WERI-Rb-1 (cell line): ENCODE measurements at places on chromosomes 16 and 17.

DNA sequence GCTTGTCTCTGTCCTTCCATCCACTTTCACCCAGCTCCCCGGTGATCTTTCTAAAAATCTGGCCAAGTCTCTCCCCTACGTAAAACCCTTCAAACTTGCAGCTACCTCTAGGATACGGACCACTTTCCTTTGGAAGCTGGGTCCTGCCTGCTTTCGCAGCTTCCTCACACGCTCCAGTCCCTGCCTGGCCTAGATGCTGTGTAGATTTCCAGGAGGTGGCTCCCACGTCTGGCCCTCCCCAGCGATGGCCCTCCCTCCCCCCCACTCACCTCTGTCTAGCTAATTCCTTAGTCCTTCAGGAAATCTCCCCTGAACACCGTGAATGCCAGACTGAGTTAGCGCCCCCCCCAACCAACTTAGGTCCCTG, 579 bp upstream of the LRRC59 start:
- DNase-seq, result peak; percentile 38

GRCh38 chr17:40568074-40568836, 3.0 kb upstream of the CCR7 start:
- no peak for DNase-seq

DNA sequence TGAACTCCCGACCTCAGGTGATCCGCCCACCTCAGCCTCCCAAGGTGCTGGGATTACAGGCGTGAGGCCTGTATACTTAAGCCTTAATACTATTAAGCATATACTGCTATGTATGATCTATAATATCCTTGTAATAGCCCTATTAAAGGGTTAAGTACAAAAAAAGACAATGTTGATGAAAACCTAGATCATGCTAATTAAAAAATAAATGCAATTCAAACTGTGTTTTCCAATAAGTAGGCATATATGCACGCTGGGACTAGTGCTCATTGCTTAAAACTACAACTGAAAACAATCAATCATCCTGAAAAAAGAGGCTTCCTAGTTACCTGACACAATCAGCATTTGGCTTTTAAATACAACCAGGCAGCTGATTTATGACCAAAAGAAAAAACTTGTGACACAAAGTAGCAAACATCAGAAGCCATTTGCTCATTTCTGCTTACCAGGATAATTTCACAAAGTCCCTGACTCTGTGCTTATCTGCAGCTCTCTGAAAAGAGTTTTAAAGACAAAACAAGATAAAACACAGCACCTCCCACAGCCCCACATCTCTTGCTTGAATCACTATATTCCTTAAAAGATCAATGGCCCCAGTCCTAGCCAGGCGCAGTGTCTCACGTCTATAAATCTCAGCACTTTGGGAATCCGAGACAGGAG, 11.1 kb downstream of the ZNF385C start:
- DNase-seq, result peak; percentile 45

GRCh38 chr16:88842308-88842756, 14.4 kb downstream of the GALNS start:
- DNase-seq, result no peak

DNA sequence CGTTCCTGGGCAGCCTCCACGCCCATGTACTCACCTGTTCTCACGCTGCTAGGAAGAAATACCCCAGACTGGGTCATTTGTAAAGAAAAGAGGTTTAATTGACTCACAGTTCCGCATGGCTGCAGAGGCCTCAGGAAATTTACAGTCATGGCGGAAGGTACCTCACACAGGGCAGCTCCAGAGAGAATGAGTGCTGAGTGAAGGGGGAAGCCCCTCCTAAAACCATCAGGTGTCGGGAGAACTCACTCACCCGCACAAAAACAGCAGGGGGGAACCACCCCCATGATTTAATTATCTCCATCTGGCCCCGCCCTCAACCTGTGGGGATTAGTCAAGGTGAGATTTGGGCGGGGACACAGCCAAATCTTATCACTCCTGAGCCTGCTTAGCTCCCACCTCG, 18.2 kb downstream of the RAB40C start:
- DNase-seq, result no peak

DNA sequence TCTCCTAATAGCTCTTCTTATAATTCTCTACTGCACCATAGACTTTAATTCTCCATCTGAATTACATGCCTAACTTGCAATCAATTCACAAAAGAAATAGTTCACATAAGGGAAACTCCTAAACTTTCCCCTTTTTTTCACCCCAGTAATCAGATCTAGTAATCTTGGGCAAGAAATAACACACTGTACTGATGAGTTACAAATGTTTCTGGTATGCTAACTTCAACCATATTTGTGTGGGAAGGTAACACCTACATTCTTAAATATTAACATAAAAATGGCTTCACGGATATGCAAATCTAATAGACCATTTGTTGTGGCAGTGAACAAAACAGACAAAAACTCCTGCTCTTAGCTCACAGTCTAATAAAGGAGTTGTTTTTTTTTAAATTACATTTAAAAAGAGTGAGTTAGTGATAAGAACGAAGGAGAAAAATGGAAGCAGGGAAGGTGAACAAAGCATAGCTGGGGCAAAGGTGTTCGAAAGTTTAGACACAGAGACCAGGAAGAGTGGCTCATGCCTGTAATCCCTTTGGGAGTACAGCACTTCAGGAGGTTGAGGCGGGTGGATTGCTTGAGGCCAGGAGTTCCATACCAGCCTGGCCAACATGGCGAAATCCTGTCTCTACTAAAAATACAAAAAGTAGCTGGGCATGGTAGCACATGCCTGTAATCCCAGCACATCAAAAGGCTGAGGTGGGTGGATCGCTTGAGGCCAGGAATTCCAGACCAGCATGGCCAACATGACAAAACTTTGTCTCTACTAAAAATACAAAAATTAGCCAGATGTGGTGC, 34.8 kb downstream of the CMTM3 start:
- no peak for DNase-seq

DNA sequence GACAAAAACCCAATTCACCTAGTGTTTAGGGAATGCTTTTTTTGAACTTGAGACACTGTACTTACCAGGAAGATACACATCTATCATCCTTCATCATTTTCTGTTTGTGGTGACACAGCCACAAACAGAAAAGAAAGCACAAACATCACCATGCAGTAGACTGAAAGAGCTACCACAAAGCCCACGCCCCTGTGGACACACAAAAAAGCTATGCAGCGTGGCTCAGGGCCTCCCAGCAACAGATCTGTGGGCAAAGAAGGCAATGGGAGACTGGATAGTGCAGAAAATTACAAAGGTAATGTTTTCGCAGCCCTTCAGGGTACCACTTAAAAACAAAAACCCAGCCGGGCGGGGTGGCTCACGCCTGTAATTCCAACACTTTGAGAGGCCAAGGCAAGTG, 9.6 kb downstream of the COTL1 start:
- DNase-seq, result no peak

DNA sequence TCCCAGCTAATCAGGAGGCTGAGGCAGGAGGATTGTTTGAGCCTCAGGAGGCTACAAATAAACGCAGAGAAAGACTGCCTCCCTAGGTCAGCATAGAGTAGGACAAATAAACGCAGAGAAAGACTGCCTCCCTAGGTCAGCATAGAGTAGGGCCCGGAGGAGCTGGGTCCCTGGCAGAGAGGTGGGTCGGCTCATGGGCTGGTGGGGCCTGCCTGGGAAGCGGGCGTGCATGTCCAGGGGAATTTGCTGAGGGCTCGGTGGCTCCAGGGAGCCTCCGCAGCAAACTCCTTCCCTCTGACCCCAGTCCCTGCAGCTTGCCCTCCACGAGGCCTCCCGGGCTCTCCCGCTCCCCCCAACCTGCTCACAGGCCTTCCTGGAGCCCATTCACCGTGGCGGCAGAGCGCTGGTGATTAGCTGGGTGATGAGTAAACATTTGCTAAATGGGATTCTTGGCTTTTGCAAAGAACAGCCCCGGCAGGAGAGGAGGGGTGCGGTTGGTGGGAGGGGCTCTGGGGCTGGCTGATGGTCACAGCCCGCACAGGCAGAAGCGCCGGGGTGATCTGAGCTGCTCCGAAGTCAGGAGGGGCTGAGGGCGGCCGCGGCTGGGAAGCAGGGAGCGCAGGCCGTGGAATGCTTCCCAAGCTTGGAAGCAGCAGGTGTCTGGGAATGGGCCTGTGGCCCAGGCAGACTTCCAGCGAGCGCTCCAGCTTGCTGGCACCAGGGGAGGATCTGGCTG, 93.1 kb downstream of the RTN4RL1 start:
- no peak for DNase-seq

DNA sequence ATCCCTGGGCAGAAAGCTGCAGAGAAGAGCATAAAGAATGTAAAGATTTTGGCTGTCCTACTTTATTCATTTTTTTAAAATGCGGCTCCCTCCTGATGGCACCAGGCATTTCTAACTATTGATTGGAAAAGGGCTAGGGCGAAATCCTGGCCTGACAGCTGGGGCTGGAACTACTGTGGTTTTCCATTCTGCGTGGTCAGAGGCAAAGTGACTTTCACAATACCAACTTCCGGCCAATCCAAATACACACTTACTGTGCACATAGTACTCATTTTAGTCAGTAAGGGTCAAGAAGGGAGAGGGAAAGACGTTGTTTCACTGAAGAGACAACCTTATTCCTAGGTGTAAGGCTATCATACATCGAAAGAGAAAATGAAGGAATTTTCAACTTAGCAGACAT, 113.8 kb upstream of the PMFBP1 start:
- DNase-seq, result no peak

GRCh38 chr16:10877472-10877946, 507 bp downstream of the CIITA start:
- DNase-seq, result no peak

DNA sequence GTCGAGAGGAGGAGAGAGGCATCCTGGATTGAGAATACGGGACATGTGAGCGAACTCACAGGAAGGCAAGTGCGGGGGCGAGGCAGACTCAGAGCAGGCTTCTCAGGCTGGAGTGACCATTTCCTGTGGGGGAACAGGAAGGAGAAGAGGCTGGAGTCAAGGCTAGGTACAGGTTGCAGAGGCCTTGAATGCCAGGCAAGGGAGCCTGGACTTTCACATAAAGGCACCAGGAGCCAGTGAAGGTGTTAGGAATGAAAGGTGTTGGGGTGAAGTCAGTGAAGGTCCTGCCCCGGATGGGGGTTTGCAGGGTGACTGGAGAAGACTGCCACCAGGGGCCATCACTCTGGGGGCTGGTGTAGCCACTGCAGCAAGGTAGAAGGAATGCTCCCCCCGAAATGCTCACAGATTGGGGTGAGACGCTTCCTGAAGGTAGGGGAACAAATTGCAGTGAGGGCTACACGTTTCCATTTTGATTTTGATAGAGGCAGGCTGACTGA, 5.3 kb upstream of the GPRC5C start:
- no peak for DNase-seq

DNA sequence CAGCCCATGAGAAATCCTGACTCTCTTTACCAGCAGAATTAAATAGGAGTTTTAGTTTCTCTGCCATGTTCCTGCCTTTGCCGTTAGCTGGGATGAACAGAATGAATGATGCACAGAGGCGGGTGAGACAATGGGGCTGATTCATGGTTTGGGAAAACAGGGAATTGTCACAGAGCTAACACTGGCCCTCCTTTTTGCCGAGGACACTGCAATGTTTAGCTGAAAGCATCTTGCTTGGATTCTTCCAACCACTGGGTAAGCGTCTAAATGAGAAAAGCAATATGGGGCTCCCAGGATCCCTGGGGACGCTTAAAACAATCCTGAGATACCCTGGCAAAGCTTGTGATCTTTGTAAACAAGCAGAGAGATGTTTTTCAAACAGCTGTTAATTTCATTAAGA, 12.8 kb upstream of the PAFAH1B1 start:
- DNase-seq, result no peak

DNA sequence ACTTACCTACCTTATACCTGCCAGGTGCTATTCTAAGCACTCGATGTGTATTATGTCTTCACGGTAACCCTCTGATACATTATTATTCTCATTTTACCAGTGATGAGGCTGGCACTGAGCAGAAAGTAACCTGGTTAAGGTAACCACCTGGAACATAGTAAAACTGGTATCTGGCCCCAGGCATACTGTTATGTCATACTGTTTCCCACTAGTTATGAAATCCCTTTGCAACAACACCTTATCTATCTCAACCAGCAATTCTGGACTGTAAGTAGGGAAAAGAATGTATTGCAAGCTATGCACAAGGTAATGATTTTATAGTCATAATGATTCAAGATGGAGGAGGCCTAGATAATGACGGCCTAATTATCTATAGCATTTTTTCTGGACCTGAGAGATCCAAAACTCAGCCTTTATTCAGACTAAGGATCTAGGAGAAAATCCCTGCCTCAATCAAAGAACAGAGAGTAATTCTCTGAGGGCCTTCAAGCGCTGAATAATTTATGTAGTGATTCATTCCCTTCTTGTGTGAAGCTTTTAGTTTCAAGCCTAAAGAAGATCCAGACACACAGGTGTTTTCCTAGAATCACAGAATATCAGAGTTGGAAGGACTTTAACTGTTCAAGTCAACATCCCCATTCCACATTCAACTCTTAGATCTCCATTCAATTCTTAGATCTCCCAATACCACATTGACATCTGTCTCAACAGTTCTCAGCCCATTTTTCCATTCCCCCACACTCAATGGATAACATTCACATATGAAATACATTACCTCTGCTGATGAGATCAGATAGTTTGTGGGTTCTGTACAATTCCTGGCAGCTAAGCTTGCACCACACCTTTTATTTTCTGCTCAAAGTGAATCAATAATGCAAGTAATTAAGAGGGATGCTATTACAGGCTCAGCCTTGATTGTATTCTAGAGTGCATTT, 14.9 kb upstream of the MMD start:
- no peak for DNase-seq

DNA sequence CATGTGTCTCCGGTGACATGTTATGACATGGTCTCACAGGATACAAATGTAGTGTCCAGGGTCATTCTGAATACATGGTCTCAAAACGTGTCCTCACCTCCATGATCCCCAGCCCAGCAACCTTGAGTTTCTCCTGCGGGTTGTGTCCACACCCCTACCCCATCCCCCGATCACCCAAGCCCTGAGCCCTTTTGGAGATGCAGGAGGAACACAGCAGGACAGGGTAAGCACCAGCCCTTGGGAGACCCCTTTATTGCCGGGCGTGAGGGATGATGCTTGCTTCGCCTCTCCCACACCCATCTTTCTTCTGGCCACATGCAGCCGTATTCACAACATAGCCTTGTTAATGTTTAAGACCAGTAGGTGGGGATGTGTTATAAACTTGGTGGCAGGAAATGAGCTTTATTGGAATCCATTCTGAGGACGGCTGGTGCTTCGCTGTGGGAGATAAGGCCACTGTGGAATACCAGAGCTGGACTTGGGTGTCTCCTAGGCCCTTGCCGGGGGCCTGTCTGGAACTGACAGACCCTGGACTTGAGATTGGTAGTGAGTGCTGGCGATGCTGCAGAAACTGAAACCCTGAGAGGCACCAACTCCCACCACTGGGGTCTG, 5.5 kb downstream of the TMEM132E start:
- peak; percentile 43 for DNase-seq
